ENCODE measurements at places on chromosomes 13 and 19. TPM values are rescaled to one million over a fixed set of nuclear protein-coding genes. Genes with fewer than 3 reads are reported as not detected.

- no peak for DNase-seq
Observed at GRCh38 chr13:49560270-49561061, 24.9 kb downstream of the RCBTB1 start.

DNA sequence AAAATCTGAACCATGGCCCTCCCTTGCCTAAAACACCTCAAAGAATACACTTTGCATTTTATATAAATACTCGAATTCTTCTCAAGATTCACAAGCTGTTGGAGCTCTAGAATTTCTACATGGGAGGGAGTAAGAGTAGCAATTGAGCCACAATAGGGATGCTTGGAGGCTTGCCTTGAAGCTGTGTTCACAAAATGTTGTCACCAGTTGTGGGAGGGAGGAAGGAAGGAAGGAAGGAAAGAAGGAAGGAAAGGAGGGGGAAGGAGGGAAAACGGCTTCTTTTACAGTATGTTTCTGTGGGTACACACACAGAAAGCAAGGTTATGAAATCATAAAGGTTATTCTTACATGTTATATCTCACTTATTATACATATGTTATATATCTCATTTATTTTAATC lies 128.6 kb upstream of the PEG3 start:
- DNase-seq = no peak

DNA sequence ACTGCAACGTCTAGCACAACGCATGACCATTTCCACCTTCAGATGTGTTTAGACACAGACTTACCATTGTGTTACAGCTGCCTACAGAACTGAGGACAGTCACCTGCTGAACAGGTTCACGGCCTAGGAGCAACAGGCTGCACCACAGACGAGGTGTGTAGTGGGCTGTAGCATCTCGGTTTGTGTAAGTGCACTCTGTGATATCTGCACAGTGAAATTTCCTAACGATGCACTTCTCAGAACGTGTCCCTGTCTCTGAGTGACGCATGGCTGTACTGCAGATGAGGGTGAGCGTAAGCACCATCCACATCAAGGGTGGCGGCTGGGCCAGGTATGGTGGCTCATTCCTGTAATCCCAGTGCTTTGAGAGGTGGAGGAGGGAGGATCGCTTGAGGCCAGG lies 15.2 kb downstream of the DCUN1D2 start:
- no peak for DNase-seq

- DNase-seq = no peak
Observed at GRCh38 chr13:77339408-77339807, 12.5 kb upstream of the MYCBP2 start.

DNA sequence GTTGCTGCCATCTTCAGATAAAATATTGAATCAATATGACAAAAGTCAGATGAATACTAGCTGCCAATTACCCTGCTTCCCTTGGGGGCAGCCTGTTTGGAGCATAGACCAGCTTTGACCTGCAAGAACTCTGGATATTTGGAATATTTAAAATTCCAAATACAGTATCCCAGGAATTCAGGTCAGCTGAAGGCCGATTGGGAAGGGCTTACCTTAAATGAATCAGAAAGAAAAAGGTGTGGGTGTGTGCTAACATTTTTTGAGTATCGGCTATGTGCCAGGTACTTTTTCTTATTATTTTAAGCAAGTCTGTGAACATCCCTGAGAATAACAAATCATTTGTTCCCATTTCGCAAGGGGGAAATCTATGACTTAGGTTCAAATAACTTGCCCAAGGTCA lies 1.8 kb upstream of the RUBCNL start:
- DNase-seq = no peak

- no peak for DNase-seq
Observed at GRCh38 chr19:30785458-30786137, 413.4 kb downstream of the ZNF536 start.

GRCh38 chr19:32022731-32023563 lies 322.5 kb upstream of the ZNF507 start:
- no peak for DNase-seq

- no peak for DNase-seq
Observed at GRCh38 chr13:108676620-108677019, 47.2 kb downstream of the MYO16 start.

GRCh38 chr19:1370579-1371361 lies 12.9 kb upstream of the NDUFS7 start:
- no peak for DNase-seq

- no peak for DNase-seq
Observed at GRCh38 chr19:46186101-46186716, 38.2 kb downstream of the IGFL2 start.

GRCh38 chr19:7372810-7373209 lies 24.1 kb downstream of the ARHGEF18 start:
- no peak for DNase-seq

GRCh38 chr19:22472180-22472637 lies 50.1 kb upstream of the ZNF98 start:
- no peak for DNase-seq

DNA sequence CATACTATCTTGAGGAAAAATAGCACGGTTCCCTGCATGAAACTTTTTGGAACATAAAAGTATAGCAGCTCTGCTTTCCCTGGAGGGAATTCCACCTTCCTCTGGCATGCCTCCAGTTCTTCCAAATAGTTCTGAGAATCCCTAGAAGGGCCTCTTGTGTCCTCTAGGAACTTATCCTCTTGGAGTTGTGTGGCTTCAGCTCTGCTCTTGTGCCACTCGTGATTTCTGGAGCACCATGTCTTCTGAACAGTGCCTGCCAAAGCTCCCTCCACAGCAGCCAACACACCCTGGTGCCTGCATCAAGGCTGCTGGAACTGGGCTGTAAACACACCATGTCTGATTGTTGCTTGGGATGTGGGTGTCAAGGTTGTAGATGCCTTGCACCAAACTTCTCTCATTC lies 65.7 kb upstream of the FLT1 start:
- DNase-seq = no peak

DNA sequence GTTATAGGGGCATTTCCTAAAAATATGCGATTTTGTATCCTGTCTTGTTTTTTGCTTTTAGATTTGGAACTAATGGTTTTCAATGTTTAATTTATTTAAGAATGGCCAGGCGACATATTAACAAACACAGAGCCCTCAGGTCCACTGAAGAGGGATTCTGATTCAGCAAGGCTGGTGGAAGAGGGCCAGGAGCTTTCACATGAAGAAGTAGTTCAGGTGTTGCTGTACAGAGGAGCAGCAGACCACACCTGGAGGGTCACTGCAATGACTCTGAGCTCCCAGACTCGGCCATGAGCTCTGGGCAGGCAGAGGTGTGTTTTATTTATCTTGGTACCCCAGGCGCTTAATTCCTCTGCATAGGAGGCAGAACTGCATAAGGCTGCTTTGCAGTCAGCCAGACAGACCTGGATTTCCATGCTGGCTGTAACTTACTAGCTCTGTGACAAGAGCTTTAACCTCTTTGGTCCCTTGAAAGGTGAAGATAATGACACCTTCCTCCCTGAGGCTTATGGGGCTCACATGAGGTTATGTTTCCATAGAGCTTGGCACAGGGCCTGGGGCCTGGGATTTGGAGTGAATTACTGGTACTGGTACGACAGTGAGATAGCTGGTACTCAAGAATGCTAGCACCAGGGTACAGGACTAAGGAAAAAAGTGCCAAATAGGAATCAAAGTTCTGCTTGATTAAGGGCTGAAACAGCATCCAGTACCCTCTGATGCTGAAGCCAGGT lies 184.7 kb downstream of the OXGR1 start:
- DNase-seq = no peak

DNA sequence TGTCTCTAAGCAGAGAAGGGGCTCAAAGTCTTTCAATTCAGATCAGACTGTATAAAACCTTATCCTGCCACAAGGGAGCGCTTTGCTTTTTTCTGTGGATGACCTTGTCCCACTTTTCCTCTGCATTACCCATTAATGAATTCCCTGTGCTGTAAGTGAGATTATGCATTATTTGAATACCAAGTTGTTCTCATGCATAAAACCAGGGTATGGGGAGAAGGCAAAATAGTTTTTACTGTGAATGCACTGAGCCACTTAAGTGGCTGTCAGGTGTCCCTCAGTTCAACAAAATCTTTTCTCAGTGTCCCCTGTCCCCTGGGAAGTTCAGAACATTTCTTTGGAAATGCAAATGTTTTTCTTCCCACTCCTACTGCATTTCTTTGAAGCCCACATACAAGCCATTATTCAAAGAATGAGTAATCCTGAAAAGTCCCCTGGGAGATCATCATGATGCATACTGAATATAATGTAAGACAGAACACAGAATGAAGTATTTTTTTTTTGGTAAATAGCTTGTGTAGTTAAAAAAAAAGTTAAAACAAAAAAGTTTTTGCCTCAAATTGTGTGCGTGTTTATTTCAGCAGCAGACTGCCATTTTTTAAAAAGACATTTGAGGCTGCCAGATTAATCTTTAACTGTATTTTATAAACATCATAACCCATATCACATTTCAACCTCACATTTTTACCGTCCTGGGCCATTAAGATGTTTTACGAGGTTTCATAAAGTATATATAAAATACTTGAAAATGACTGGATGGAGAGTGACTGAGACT lies 506.7 kb upstream of the PCDH9 start:
- no peak for DNase-seq

DNA sequence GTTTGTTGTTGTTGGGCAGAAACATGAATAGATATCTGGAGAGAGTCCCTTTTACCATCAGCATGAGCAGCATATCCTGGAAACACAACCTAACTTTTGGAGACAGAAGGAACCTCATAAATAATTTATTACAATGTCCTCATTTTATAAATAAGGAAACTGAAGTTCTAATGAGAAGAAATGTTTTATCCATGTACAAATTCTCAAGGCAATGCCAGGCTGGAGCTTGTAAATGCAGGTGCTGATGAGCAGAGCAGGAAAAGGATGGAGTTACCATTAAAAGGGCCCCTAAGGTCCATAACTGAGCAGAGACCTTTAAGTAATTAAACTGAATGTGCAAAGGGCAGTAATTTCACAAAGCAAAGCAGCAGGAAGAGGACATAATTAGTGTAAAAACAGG lies 17.3 kb downstream of the LCP1 start:
- DNase-seq = no peak

DNA sequence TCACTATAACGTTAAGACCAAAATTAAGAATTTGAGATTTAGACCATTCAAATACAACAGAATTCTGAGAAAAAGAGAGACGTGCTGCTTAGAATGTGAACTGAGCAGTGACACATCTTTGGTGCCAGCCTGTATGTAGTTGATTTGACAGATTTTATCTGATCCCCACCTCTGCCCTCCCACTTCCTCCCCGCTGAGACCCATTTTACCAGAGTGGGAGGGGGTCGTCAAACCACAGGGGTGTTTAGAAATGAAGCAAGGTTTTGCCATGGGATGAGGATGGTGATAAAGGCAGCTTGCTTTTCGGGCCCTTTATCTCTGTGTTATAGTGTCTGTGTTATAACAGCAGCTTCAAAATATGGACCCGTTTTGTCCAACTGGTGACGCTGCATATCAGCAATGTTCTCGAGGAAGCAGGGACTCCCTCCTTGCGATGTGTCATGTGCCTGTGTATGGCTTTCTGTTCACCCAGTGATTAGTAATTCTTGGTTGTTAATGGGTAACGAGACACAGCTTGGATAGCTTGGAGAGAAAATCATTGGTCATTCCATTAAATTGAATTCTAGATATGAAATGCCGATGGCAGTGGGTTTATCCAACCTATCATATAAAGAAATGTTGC lies 125.0 kb downstream of the HS6ST3 start:
- DNase-seq = no peak

- DNase-seq = no peak
Observed at GRCh38 chr13:109226631-109227030, 559.8 kb downstream of the IRS2 start.

- no peak for DNase-seq
Observed at GRCh38 chr13:91594061-91594460, 195.6 kb downstream of the GPC5 start.

DNA sequence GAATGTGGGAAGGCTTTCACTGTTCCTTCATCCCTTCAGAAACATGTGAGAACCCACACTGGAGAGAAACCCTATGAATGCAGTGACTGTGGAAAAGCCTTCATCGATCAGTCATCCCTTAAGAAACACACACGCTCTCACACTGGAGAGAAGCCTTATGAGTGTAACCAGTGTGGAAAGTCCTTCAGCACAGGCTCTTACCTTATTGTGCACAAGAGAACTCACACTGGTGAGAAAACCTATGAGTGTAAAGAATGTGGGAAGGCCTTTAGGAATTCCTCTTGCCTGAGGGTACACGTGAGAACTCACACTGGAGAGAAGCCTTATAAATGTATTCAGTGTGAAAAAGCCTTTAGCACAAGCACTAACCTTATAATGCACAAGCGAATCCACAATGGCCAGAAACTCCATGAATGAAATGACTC lies 18.6 kb downstream of the ZNF177 start:
- DNase-seq = no peak

DNA sequence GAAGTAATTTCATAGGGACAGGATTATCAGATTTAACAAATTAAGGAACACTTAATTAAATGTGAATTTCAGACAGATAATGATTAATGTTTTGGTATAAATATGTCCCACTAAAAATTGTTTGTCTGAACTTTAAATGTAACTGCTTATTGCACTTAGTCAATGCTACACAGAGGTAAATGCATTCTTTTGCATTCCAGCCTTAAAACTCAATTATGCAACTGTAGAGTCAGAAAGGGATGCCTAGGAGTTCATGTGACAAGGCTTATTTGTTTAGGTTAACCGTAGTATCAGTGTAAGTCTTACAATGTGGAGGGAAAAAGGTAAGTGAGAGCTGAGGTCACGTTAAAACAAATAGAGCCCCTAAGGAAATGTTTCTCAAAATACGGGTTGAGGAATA lies 347.2 kb upstream of the ARGLU1 start:
- no peak for DNase-seq

- DNase-seq = no peak
Observed at GRCh38 chr13:82847595-82847994, 1034.7 kb downstream of the SLITRK1 start.

DNA sequence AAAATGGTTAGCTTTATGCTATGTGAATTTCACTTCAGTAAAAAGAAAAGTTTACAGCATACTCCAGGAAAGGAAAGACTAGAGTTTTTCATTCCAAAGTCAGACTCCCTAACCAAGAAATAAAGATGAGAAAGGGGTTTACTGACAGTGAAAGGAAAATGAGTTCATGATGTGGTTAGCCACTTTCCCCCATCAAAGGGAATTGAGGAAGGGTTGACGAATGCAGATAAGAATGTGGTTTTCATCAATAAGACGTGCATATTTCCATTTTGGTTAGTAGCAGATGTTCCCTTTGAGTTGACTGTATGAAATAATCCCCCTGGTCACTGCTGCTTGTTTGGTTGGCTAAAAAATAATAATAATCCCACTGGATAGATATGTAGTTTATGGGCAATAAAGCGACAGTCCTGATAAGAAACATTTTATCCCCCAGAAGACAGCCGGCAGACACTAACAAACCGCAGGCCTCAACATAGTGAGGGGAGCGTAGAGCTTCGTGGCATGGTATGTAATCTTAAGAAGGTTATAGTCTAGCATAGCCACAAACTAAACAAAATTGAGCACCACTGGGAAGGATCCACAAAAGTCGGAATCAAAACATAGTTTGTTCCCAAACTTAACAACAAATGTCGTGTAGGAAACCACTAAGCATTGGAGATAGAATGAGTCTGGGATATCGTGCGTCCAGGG lies 114.8 kb downstream of the COL4A2 start:
- DNase-seq = no peak

GRCh38 chr13:30346789-30347167 lies 39.4 kb upstream of the KATNAL1 start:
- no peak for DNase-seq

The SIGLEC8 gene
- total RNA-seq = not detected

The PROZ gene
- total RNA-seq = not detected

The NCR1 gene
- not detected for total RNA-seq

The ELANE gene
- not detected for total RNA-seq

The TEX29 gene
- 0.37 TPM for total RNA-seq

The ATP8A2 gene
- 0.08 TPM for total RNA-seq

The TRPM4 gene
- 33.2 TPM for total RNA-seq

The C19orf33 gene
- 2.9 TPM for total RNA-seq

The PLPP2 gene
- 0.14 TPM for total RNA-seq

The CLDN10 gene
- total RNA-seq = not detected

The ITM2B gene
- 633 TPM for total RNA-seq

Measured in heart right ventricle (tissue), 16 donors.